NCI-H2081 (cell line): ENCODE measurements at places on chromosomes 2 and 18.

DNA sequence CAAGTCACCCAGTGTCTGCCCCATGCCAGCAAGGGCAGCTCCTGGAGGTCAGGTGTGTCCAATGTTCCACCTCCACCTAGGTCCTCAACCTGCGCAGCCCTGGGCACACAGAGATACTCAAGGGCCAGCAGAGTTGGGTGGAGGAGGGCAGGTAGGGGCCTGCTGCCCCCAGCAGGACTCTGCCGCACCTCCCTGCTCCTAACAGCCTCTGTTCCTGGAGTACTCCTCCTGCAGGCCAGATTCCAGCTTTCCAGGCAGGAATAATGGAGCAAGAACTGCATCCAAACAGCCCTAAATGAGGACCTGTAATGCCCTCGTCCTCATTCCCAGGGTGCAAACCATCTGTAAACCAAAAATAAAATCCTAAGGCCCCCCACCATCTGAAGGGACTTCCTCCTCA, 44.4 kb upstream of the ACAA2 start:
- no peak for DNase-seq

GRCh38 chr18:75779450-75779849, 351.9 kb upstream of the SMIM21 start:
- no peak for DNase-seq

GRCh38 chr2:126882181-126882580, 16.5 kb upstream of the TEX51 start:
- no peak for DNase-seq

- DNase-seq: no peak
Observed at GRCh38 chr2:45236268-45236667, 227.0 kb upstream of the SIX2 start.

- no peak for DNase-seq
Observed at GRCh38 chr2:174675615-174676014, 78.0 kb upstream of the WIPF1 start.

GRCh38 chr2:190929919-190930318, 49.3 kb downstream of the GLS start:
- DNase-seq: no peak

DNA sequence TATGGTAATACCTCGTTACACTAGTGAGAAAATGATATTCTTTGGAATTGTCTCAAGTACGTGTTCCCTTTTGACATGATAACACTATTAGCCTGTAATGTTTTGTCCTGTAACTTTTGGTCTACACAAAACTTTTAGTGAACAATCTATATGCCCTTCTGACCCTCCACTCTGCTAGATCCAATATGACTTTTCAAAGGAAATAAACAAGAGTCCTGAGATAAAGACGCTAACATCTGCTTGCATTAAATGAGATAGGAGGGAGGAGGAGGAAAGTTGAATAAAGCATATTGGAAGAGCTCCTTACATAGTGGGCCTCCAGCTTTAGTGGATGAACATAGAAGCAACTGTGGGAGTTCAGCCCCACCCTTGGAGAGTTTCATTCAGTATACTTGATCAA, 83.3 kb upstream of the CAVIN2 start:
- DNase-seq: no peak

GRCh38 chr2:69559442-69560146, 83.9 kb downstream of the AAK1 start:
- peak; percentile 24 for DNase-seq

DNA sequence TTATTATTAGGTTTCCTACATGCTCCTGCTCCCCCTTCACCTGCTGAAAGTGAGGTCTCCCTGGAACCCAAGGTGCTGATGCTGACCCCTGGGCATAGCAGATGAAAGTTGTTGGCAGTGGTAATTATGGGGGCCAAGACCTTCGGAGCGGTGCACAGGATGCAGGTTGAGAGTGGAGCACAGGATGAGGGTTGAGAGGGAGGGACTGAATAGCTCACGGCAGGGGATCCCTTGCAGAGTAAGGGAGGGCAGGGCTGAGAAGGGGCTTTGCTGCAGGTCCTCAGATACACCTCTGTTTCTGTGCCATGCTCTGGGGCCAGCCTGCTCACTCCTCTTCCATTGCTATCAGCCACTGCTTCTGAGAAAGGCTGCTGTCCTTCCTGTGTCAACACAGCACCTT, 163.3 kb downstream of the FHOD3 start:
- no peak for DNase-seq

DNA sequence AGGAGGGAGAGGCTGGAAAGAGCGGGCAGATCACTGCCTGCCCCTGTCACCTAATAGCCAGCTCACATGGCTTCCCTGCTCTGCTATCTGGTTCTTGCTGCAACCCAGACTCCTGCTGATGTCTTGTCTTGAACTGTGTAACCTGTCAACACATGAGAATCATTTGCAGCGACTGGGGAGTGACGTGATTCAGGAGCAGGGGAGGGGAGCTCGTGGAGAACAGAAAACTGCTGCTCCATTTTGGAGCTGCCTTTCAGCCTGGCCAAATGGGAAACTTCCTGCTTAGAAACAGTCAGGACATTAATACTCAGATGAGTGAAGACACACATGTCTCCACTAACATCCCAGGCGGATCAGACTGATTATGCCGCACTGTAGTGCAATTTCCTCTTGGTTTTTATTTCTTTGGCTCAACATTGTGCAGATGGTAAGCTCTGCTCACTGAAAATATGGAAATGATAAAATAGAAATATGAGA, 38.1 kb downstream of the RPL37A start:
- DNase-seq: no peak

DNA sequence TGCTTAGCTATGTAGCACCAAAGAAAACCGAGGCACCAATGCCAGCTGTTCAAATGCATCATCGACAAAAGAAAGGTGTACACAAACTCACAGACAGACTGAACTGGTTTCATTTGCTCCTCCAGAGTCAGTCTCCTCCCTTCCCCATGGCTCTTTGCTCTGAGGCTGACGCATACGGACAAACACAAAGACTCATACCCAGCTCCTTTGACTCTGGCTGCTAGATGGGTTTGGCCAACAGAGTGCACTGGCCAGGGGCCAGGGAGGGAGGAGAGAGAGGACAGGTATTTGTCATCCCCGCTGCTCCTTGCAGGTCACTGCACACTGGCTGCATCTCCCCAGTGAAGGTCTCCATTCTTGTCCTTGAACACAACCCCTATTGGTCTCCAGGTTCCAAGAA, 40.7 kb downstream of the DNER start:
- peak; percentile 5 for DNase-seq

DNA sequence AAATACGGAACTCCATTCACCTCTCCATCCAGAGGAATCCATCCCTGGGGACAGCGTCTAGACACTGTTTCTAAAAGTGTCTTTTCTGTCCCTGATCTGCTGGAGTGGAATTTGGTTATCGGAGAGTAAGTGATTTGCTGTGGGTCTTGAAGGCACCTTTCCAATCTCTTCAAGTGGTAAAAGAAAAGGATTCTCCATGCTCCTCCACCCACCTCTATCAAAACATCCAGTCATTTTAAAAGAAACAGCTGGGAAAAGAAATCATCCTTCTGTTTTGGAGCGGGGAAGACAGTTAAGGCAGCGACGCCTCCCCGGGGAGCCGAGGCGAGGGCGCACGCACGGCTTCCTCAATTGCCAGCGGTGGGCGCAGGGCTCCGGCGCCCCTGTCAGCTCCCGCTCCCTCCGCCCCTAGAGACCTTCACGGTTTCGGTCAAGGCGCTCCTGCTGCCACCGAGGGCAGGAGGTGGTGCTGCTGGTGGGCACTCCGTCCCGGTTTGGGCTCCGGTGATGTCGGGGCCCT, 547 bp downstream of the SLC35F5 start:
- DNase-seq: peak; percentile 45

DNA sequence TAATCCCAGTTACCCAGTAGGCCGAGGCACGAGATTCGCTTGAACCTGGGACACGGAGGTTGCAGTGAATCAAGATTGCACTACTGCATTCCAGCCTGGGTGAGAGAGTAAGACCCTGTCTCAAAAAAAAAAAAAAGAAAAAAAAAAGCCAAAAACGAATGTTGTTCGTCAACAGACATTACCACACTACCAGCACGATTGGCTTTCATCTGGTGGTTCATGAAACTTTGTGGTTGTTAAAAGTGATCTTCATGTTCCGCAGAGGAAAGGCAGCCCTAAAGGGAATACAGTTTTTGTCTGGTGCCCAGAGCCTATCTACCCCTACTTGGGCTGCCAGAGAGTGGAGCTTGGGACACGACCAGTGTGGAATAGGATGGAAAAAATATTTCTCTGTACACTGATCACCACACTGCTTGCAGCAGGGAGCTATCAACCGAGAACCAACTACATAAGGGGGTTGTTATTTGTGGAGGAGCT, 13.6 kb upstream of the CXCR4 start:
- no peak for DNase-seq

DNA sequence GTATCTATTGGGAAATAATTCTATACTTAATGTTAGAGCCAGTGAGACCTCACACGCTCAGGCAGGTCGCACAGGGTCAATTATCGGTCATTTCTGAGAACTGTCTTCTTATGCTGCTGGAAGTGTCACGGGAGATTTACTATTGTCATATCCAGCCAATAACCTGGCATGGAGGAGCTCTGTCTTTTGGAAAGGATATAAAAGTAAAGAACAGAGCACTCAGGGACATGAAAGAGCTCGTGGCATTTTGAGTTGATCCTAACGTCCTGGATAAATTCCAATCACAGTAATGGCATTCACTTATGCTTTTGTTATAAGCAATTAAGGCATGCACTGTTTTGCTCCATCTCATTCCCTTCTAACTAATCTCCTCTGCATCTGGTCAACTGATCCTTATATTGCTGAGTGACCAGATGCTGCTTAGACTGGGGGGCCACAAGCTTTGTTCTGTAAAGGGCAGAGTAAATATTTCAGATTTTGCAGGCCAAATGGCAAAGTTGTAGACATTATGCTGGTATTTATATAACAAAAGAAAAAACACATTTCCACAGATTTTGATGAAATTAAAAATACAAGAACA, 453.5 kb upstream of the SMIM21 start:
- no peak for DNase-seq
